Aorta (tissue), 5 donors: ENCODE measurements at places on chromosomes 7 and 10. TPM values are rescaled to one million over a fixed set of nuclear protein-coding genes. Genes with fewer than 3 reads are reported as not detected.

DNA sequence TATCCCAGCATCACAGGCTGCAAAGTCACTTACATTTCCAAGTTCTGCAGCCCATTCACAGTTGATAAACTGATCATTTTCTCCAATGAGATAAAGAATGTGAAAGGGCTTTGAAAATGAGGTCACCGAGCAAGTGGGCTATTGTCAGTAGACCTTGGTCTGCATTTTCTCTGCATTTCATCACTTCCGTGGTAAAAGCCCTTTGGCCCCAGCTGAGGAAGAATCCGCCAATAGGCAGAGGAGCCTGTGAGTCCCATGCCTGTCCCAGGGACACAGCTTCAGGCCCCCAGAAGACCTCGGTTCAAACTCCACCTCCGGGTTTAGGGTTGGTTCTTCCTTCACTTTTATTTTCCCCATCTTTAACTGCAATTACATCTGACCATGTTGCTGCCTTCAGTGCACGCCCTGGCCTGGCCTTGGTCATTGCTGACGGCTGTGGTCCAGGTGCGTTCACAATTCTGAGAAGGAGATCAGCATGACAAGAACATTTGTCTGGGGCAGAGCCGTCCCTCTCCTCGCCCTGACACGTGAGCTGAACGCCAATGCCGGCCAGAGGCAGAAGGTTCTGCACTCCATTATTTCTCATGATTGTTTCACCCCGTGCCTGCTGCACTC, 292.5 kb downstream of the TCERG1L start:
- no peak for DNase-seq

DNA sequence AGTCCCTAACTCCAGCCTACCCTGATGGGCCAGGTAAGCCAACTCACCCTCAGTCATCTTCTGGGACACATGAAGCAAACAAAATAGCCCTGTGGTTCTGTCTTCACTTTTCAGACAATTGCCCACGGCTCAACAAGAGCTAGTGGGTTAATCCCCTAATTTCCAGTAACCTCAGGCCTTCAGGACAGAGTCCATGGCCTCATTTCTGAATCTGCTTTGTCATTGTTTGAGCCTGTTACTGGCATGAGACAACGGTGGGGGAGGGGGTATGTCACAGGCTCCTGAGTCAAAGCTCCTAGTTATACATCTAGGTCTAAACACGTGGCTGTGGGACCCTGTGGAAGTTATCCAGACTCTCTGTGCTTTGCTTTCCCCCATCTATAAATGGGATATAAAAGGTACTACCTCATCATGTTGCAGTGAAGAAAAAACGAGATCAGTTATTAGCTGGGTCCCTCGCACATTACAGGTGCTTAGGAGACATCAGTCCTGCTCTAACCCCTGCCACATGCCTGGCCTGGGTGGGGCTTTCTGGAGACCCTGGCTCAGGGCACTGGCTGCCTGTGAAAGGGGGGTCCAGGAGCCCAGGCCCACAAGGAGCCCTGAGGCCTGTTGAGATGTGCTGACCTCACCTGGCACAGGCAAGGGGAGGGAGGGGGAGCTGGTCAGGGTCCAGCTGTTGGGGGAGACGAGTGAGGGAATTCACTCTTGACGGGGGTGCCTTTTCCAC, 16.5 kb downstream of the MAT1A start:
- DNase-seq, result no peak

GRCh38 chr10:34670081-34670480, 145.0 kb downstream of the PARD3 start:
- DNase-seq, result no peak

GRCh38 chr10:133214468-133215410, 15.3 kb upstream of the UTF1 start:
- DNase-seq, result no peak

GRCh38 chr10:36256948-36257356, 614.9 kb upstream of the FZD8 start:
- no peak for DNase-seq

- DNase-seq, result no peak
Measured at GRCh38 chr7:87414794-87415188, 60.7 kb downstream of the ABCB4 start.

PRTFDC1 gene
- 3.1 TPM for total RNA-seq

CDHR3 gene
- 5.1 TPM for total RNA-seq

UCN3 gene
- not detected for total RNA-seq

TAS2R3 gene
- total RNA-seq, result 3.1 TPM

FAM25G gene
- total RNA-seq, result not detected
